ENCODE measurements at places on chromosomes 11 and 22.
A peak's percentile ranks its signal among the peaks of the same experiment; 100 is the strongest.

GRCh38 chr22:41094041-41094593 is 1.7 kb downstream of the EP300 start:
- DNase-seq = no peak

- DNase-seq = peak; percentile 45
Observed at GRCh38 chr11:63802637-63803414, 10.4 kb upstream of the SPINDOC start.

- DNase-seq = no peak
Observed at GRCh38 chr11:79942646-79943045, 501.8 kb upstream of the TENM4 start.

GRCh38 chr11:62931499-62932278 is 10.5 kb upstream of the CHRM1 start:
- no peak for DNase-seq
